Activated effector memory CD4-positive, alpha-beta T cell treated with Interleukin-2 at 50 U/mL for 16 hours (primary cell): ENCODE measurements at places on chromosomes 2 and 18.

- DNase-seq: no peak
These were observed 171.7 kb downstream of the TMEFF2 start for GRCh38 chr2:192023006-192023405.

- no peak for DNase-seq
These were observed 102.4 kb downstream of the MBP start for GRCh38 chr18:77030201-77030600.

DNA sequence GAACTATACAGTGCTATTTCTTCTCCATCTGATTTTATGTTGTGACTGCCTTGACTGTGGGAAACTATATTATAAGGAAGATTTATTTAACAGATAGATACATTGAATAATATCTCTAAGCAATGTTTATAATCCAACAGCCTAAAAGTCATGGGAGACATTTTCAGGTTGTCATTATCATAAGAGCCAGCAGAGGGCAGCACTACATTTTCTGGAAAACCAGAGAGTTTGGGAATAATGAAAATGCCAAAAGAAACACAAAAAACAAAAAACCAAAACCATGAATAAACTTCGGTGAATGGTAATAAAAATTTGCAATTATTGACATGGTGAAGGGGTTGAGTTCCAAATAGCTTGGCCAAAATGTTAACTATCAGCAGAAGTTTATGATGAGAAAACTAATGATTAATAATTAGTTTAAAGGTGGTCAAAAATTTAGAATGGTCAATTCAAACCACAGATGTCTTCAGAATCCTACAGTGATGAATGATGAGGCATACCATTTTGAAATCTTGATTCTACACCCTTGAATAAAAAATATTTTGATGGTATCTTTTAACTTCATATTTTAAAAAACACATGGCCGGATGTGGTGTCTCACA is 4.7 kb downstream of the EEF1B2 start:
- DNase-seq: no peak

- no peak for DNase-seq
These were observed 160.0 kb upstream of the MYO3B start for GRCh38 chr2:170017860-170018532.

DNA sequence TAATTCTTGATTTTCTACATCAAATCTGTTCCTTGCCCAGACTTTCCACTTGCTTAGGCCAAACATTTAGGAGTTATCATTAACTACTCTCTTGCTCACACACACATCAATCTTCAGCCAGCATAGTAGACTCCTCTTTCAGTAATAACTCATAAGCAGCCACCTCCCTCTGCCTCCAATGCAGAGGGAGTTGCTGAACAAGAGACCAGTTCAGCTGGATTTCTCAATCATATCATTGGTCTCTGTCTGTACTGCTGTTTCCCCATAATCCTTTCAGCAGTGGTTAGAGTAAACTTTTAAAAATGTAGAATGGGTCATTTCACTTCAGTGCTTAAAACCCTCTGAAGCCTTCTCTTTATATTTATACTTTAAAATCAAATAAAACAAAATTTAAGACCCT is 112.9 kb downstream of the SLC39A10 start:
- DNase-seq: no peak

GRCh38 chr2:1837022-1837421 is 92.7 kb upstream of the PXDN start:
- no peak for DNase-seq

DNA sequence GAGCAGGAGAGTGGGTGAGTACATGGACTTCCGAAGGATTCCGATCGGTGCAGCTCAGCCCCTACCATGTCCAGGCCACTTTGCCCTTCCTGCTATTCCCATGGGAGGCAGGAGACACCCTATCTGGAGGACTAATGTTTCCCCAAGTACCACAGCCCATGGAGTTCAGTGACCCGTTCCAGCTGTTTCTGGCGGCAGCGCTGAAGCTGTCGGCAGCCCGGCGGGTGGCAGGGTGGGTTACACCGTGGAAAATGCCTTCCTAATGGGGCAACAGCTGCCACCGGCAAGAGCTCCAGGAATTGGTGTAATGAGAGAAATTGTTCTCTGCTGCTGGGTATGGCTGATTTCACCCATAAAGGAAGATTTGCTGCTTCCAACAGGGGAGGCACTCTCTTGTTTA is 98.3 kb downstream of the MYCN start:
- DNase-seq: no peak

DNA sequence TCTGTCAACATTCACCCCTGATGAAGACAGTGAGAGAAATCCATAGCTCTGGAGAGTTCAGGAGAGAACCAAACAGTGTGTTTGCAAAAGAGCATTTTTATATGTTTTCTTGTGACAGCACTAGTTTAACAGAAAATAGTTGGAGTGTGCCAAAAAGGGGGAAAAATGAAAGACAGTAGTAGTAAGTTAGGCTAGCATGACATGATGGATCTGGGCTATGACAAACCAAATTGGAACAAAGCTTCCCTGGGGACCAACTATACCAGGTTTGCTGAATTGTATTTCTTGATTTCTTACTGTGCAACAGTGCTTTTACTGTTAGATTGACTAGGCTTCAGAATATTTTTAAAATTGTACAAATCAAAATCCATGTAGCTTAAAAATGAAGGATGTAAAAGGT is 159.8 kb downstream of the ARHGAP15 start:
- DNase-seq: no peak

GRCh38 chr2:173869244-173870229 is 95.6 kb downstream of the SP3 start:
- no peak for DNase-seq

DNA sequence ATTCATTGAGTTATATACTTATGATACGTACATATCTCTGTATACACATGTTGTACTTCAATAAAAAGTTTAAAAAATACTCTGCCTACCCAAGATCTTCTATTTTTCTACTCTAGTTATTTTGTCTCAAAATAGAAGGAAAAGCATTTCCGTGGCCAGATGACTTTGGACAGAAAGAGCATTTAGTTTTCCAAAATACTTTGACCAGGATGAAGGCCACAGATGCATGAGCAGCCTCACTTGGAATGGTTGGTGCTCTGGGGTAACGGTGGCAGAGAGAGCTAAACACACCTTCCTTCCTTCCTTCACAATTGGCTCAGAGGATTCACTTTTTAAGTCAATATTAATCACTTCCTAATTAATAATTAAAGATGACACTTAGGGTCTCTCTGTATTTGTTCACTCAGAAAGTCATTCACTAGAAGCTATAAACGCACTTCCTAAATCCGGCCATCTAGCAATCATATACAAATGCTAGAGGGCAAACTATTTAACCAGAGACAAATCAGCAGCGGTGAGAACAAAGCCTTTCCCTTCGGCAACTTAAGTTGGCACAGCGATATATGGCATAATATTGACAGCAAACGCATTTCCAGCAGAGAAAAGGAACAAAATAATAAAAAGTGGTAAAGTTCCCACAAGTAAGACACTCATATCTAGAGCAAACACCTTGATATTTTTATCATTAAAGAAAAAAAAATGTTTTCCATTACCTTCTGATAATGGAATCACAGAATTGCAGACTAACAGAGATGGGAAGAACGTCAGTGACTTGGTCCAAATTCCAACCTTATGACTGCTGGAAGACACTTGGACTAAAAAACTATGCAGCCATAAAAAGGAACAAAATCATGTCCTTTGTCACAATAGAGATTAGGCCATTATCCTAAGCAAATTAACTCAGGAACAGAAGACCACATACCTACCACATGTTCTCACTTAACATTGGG is 55.9 kb upstream of the NARS1 start:
- DNase-seq: no peak

DNA sequence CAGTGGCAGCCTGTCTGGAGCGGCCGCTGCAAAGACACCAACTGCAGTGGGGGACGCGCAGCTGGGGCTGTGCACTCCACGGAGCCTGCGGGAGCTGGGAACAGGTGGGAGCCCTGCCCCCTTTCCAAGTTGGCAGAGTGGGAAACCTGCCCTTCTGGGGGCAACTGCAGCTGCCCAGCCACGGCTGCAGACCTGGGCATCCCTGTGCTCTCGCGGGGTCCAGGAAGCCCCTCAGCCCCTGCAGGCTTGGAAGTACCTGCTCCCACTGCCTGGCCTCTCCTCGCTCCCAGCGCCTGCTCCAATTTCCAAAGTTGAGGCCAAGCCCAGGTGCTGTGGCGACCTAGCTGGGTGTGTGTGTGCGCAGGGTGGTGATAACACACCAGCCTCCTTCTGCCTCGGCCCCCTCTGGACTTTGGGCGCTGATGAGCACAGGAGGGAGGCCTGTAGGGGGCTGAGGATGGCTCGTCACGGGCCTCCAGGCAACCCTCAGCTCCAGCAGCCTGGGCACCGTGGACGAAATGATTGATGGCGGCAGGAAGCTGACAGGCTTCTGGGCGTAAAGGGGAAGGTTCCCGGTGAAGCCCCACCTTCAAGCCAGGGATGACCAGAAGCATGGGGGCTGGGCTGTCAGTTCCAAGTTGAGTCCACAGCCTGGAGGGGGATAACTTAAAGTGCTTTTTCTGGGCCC is 76.9 kb downstream of the PTPN4 start:
- no peak for DNase-seq

DNA sequence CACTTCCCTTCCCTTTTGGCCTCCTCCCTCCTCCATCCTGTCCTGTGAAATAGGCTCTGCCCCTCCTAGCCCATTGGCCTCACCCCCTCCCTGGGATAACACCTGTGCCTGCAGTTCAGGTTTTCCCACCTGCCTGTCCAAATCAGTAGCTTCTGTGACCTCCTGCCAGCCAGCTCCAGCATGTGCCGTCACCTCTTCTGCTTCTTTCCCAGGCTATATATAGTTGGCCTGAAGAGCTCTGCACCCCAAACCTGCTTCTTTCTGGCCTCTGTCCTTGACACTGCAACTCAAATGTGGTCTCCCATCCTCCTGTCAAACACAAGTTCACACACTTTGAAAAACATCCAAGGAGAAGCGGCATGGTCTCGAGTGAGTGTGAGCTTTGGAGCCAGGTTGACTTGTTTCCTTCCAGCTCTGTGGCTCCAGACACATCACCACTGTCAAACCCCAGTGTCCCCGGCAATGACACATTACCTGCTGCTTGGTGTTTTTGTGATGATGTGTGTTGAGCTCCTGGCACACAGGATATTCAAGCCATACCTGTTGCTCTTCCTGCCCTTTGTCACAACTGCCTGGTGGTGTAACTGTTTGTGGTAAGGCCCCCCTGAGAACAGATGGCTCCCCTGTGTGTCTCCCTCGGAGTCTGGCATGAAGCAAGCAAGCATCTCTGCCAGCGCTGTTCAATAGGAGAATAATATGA is 143.6 kb upstream of the DAPL1 start:
- no peak for DNase-seq

DNA sequence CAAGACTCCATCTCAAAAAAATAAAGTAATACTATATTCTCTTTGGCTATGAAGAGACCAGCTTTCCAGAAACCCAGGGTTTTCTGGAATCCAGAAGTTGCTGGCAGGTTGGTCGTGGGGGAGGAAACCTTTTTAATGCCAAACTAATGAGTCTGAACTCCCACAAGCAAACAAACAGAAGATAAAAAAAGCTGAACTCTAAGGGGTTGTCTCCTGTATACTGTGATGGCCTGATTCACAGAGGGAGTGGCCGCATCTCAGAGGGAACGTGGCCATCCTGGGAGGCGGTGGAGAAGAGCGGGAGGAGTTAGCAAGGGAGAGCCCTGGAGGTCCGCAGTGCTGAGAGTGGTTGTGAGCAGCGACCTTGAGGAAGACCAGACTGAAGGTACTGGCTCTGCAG is 36.1 kb downstream of the LIMS1 start:
- no peak for DNase-seq

DNA sequence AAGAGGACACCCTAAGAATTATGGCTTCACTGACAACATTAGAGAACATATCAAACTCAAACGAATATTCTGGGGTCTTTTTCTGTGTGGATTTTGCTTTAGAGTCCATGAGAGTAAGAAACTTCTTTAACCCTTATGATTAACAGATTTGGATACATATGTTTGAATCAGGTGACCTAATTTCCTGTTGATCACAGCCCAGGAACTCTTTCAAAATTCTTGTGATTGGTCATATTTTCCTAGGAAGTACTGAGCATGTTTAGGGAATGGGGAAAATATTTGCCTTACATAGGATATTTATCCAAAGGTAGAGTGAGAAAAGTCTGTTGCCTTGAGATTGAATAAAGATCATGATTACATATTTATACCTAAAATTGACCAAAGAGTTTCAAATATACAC is 160.0 kb downstream of the KCNH7 start:
- DNase-seq: no peak

DNA sequence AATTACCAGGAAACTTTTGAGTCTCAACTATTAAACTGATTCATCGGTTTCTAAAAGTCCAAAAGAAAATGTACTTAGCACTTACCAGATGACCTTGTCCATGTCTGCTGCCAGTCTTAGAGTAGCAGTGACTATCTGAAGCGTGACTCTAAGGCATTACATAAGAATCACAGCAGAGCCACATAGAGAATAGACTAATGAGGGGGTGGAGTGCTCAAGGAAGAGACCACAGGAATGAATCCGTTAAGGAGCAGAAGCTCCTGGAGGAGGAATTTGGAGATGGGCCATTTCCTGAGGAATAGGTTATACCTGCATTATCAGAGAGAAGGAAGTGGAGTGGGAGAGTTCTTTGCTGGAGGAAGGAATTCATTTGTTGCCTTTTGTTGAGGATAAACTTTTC is 116.0 kb downstream of the MAP3K20 start:
- no peak for DNase-seq

DNA sequence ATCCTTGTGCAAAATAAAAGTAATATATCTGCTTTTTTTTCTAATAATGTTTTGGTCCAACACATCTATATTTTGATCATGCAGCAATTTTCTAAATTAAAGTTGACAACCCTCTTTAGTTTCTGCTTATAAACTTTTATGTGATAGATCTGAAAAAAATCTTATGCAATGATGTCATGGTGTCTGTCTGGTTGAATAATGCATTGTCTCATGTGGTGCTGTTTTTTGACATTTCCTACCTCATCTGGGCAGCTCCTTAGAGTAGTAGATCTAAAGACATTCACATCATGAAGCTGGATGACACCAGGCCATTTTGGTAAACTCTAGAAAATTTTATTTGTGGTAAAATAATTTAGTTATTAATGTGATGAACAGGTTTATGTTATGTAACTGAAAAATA is 106.8 kb upstream of the FN1 start:
- DNase-seq: no peak

- no peak for DNase-seq
These were observed 62.4 kb downstream of the LYPD1 start for GRCh38 chr2:132607426-132608090.

- DNase-seq: no peak
These were observed 96.3 kb downstream of the FAM210A start for GRCh38 chr18:13629841-13630715.

DNA sequence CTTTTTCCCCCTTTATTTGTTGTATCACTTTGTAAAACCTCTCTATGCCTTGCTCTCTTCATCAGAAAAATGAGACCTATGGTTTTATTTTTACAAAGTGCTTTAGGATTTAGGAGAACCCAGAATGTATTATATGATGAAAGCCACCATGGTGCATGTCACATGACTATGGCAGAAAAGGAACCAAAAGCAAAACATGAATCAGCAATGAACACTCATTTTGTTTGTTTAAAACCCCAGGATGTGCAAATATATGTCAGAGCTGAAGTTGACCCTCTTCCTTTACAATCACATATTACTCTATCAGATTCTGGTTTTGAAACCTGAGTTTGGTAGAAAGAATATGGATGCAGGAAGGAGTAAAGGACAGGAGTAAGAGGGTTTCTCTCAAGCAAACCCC is 70.0 kb downstream of the FIGN start:
- DNase-seq: no peak
